Activated CD4-positive, alpha-beta T cell treated with anti-CD3 and anti-CD28 coated beads, Interleukin-2, Interleukin-4, amounts not matched to agents 100 ng/mL and 50 ng/mL, durations not matched to agents 16 hours and 8 hours (primary cell): ENCODE measurements at places on chromosomes 3 and 15.

DNA sequence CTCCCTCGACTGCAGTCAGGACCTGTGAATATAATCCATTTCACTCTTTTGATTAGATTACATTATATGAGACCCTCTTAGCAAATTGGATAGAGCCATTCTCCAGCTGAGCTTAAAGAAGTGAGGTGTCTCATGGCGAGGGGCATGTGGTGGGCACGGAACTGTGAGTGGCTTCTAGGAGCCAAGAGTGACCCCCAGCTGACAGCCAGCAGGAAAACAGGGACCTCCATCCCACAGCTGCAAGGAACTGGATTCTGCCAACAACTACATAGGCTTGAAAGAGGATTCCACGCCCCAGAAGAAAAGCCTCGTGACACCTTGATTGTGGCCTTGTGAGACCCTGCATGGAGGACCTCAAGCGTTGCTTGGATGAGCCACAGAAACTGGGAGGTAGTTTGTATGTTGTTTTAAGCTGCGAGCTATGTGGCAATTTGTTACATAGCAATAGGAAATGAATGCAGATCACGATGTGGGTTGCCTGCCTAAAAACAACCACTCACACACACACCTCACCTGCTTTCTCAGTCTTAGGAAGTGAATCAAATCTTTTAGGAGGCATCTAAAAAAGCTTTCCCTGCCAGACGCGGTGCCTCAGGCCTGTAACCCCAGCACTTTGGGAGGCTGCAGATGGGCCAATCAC, 84.2 kb upstream of the BHLHE40 start:
- no peak for DNase-seq

- DNase-seq, result no peak
Measured at GRCh38 chr3:128267541-128267940, 114.3 kb downstream of the EEFSEC start.

GRCh38 chr3:169780742-169781141, 7.5 kb downstream of the MYNN start:
- DNase-seq, result peak; percentile 27

DNA sequence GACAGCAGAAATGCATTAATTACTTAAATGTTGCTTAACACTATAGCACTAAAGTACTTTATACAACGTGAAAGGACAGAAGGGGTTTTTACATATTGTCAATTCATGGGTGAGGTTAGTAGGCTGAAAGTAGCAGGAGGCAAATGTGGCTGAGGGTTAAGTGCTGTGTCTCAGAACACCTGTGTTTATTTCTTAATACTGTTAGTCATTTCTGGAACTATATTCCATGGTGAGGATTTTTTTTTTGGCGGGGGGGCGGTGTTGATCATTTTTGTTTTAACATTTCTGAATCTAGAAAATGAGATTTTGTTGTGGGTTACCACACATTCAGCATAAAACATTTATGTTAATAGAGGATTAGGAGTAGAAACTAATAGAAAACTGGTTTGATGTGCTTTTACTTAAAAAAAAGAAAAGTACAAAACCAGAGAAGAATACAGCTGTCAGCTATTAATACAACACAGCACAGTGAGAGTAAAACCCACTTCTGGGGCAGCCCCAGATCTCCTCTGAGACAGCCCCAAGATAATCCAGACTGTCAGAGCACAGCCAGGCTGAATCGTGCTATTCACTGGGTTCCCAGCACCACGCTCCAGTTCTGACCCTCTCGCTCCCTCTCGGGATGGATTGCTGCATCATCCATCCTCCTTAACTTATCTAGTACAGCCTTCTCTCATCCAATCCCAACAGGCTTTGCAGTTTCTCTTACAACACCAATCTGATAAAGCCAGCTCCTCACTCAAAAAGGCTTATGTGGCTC, 307.7 kb downstream of the TUSC7 start:
- no peak for DNase-seq

- DNase-seq, result peak; percentile 68
Measured at GRCh38 chr15:77634266-77634962, 1.7 kb upstream of the LINGO1 start.

DNA sequence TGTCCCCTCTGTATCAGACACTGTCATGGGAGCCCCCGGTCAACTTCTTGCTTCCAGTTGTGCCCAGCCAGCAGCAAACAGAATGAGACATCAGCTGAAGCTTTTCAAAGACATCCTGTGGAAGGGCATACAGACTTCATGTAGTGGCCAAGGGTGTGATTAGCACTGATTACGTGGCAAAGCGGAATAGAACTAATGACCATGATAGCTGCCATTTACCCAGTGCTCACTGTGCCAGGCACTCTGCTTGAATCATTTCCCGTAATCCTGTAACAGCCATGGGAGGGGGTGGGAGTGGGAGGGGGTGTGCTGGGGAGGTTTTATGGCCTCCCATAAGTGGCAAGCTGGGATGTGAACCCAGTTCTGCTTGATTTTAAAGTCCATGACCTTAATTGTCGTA, 29.5 kb downstream of the LPP start:
- DNase-seq, result no peak

- DNase-seq, result no peak
Measured at GRCh38 chr3:42667096-42667522, 13.6 kb downstream of the ZBTB47 start.

GRCh38 chr3:154050216-154050615, 71.0 kb upstream of the ARHGEF26 start:
- no peak for DNase-seq

DNA sequence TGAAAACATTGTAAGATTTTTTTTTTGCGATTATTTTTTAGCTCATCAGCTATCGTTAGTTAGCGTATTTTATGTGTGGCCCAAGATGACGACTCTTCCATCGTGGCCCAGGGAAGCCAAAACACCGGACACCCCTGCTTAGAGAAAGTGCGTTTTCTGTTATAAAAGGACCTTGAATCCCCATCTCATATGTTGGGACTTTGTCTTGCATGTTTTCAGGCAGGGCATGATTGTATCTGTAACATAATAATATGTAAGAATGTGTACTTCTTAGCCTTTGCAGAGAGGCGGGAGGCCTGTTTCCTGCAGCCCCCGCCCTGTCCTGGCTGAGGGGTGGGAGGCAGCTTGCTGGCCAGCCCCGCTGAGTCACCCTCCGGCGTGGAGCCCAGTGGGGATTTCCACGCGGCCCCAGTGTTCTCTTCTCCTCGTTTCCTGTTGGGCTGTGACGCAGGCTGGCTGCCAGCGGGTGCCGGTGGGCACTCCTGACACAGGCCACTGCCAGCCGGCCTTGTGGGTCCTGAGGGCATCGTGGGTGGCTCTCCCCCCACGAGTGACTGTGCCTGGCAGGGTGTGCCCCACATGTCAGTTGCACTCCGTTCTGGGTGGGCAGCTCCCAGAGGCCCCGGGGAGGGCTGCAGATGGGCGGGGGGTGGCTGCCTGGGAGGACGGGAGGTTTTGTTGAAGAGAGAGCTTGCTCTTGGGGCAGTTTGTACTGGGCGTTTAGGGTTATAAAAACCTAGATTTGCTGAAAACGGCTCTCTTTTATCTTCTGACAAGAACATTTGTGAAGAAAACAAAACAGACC, 55.6 kb downstream of the SMAD3 start:
- peak; percentile 79 for DNase-seq

DNA sequence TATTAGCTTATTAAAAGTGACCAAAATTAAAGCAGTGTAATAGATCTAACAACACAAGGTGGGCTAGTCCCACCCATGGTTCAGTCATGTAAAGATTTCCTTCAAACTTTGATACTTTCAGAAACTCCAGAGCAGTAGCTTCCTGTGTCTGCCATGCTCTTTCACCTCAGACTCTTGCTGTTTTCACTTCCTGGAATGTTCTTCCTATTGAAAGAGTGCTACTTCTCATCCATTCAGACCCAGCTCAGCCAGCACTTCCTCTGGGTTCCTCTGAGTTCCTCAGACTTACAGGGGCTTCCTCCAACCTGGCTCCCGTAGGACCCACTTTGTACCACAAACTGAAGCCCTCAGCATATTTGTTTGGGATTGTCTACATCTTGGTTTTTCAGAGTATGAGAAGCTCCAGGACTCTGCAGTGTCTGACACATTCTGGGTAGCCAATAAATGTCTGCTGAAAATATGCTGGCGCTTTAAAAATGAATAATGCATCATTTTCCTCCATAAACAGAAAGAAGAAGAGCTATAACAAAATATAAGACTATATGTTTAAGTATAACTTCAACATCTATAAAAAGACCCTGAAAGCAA, 18.0 kb downstream of the NCEH1 start:
- no peak for DNase-seq

DNA sequence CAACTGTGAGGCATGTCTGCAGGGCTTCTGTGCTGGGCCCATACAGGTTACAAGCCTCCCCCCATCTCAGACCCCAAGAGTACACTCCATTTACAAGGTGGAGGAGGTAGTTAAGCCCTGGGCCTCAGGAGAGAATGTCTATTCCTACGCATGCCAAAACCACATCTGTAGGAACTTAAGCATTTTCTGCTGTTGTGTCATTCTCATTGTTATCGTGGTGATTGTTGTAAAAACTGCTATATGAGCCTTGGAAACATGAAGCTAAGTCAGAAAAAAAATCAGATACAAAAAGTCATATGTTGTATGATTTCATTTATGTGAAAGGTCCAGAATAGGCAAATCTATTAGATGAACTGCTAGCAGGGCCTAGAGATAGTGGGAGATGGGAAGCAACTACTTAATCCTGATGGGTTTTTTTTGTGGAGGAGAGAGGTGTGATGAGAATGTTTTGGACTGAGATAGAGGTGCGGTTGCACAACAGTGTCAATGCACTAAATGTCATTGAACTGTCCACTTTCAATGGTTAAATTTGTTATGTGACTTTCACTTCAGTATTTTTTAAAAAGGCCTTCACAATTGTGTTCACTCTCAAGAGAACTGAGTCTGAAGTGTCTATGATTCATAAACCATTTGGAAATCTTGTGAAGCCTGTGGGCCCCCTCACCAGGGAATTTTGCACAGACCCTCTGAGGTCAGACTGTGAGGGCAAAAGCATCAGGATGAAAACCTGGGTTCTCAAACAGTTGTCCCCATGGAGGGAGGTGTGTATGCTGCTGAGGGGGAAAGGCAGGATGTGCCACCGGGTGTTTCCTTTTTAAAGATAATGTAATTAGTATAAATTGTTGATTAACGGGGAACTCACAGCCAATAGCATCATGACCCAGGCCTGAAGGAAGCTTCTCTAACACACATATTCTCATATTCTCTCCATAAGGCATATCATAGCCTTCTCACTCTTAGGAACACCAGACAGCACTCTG, 3.2 kb downstream of the RTP3 start:
- no peak for DNase-seq

GRCh38 chr3:194212845-194213331, 76.9 kb downstream of the HES1 start:
- no peak for DNase-seq

GRCh38 chr3:135163701-135164100, 368.6 kb downstream of the EPHB1 start:
- DNase-seq, result no peak

DNA sequence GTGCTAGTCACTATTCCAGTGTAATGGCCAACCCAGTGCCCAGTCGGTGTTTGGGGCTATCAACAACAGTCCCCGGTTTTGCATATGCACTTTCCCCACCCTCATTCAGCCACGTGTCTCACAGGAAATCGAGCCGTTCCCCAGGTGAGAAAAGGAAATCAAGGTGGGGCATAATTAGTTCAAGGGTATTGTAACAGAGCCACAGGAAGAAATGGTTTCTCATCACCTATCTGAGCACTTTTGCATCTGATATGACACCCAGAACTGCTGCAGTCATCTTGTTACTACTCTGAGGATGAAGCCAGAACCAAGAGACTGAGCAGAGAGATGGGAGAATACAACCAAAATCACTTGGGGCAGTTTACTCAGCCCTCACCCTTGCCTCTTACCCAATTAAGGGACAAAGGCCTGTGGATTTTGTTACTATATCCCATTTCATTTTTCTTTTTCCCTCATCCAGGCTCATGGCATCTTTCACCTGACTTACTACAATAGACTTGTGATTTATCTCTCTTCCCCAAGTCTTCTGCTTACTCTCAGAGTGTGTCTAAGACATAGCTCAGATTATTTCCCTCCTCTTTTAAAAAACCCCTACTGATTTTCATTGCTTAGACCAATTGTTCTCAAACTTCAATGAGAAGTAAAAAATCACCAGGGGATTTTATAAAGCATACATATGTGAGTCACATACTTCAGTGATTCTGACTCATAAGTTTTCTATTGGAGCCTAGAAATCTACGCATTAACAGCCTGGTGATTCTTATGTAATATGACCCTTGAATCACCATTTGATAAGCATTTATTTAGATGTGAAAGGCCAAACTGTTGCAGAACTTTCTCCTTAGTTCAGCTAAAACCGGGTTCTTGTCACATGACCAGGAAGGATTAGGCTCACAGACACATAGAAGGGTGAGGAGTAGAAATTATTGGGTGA, 40.5 kb downstream of the TRAT1 start:
- peak; percentile 40 for DNase-seq

GRCh38 chr15:100975043-100975442, 55.9 kb downstream of the LRRK1 start:
- DNase-seq, result no peak

- no peak for DNase-seq
Measured at GRCh38 chr15:29142129-29142747, 127.4 kb downstream of the NSMCE3 start.

DNA sequence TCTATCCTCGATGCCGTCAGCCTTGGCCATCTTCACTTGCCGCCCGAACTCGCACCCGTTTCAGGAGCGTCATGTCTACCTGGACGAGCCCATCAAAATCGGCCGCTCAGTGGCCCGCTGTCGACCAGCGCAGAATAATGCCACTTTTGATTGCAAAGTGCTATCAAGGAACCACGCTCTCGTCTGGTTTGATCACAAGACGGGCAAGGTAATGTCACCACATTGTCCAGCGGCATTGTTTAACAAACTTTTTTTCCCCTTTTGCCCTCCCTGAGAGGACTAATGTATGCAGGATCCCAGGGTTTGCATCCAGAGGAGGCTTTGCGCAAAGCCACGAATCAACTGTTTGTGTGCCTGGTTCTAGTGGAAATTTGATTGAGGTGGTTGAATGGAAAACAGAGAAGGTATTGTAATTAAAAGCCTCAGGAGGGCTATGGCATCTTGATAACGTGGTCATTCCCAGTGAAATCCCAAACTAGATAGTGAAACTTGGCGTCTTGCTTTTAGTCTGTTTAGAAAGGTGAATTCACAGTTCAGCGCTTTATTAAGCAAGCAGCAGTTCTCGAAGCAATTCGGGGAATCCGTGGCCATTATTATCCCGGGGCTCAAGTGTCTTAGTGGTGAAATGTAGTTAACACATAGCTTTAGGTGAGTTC, 1.7 kb downstream of the SLMAP start:
- DNase-seq, result no peak

- DNase-seq, result no peak
Measured at GRCh38 chr3:117367861-117368260, 658.3 kb downstream of the TUSC7 start.

DNA sequence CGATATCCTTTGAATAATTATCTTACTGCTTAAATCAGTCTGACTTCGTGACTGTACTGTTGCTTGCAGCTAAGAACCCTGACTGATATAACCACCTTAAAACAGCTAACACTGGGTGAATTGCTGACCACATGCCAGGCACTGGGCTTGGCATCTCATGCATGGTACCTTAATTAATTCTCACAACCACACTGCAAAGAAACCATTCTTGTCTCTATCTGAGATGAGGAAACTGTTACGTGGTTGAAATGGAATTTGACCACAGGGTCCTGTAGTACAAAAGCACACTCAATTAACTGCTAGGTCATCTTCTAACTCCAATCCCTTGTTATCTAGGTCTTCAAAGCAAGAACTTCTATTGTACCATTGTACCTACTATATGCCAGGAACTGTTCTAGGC, 92.7 kb upstream of the PRICKLE2 start:
- DNase-seq, result no peak
